ENCODE measurements at places on chromosomes 5 and 9.

- no peak for DNase-seq
These were observed 125.9 kb upstream of the SARDH start for GRCh38 chr9:133864011-133864410.

GRCh38 chr5:52898961-52899680 lies 90.0 kb upstream of the ITGA2 start:
- DNase-seq, result no peak

GRCh38 chr9:136678624-136679023 lies 8.6 kb downstream of the AGPAT2 start:
- no peak for DNase-seq

DNA sequence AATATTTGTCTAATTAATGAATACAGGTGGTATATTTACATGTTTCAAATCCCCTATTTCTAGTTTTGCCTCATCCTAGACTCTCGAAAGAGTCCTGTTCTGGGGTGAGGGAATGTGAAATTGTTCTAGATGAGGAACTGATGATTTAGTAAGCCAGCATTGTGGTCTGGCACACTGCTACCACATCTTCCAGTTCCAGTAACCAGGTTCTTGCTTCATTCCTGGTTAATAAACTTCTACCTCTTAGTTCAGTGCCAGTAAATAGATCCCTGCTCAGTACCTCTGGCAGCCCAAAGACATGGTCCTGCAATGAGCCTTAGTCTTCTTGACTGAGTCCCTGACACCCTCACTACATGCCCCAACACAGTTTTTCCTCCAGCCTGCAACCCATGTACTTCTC lies 207.7 kb downstream of the SREK1 start:
- DNase-seq, result no peak

DNA sequence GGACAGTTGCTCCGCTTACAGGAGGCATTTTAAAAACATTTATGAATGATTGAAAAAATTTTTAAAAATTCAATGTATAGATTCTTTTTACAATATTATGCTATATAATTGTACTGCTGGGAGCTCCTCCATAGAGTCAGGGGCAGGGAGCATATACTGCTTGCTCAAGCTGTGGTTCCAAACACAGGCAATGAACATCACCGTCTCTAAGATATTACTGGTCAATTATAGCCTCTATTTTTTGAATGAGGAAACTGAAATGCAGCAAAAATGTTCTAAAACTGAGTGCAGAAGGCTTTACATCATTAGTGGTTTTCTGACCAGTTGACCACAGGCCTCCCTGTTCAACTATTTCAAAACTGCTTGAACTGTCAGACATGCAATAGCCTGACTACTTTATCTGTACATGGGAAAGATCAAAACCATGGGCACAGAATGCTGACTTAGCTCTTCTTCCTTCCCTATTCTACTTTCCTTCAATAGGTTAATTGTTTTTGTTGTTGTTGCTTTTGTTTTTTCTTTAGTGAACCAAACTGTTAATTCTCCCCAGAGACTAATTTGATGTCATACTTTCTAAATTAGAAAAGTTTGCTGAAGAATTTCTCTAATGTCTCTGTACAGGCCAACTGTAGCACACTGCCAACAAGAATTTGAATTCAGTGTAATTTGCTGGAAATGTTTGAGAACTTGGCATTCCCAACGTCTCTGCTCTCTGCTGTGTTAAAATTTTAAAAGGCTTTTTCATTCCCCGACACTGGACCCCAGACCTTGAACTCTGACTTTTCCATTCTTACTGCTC lies 107.6 kb upstream of the MPDZ start:
- DNase-seq, result no peak

- no peak for DNase-seq
These were observed 22.7 kb downstream of the KLF4 start for GRCh38 chr9:107466826-107467225.

DNA sequence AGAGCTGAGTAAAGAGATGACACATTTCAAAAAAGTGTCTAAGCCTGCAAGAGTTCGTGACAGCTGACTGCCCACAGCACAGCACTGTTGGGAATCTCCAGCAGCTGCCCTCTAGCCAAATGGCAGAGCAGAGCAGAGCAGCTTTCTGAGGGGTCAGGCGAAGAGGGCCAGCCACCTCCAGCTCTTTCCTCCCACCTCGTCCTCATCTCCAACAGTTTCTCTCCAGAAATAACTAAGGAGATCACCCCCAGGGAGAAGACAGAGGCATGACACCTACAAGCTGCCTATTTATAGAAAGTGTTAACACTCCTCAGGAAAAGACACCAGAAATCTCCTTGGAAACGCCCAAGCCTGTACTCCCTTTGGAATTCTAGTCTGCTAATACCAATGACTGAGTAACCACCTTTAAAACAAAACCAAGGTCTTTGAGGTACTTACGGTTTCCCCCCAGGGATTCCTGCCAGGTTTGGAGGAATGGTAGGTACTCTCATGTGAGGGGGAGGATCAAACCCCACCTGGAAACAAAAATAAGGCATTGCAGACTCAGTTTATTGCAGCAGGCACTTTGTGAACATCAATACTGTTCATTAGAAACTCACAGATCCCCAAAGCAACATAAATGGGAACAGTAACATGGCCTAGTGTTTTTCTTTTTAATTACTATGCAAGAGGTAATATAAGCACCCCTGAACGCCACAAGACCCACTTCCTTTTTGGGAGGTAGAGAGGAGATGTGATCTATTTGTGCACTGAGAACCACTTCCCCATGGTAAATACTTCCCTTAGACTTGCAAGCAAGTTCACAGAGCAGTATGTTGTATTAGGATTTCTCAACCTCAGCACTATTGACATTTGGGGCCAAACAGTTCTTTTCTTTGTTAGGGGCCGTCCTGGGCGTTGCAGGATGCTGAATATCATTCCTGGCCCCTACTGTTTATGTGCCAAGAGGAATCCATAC lies 79.3 kb downstream of the TLE1 start:
- DNase-seq, result no peak

DNA sequence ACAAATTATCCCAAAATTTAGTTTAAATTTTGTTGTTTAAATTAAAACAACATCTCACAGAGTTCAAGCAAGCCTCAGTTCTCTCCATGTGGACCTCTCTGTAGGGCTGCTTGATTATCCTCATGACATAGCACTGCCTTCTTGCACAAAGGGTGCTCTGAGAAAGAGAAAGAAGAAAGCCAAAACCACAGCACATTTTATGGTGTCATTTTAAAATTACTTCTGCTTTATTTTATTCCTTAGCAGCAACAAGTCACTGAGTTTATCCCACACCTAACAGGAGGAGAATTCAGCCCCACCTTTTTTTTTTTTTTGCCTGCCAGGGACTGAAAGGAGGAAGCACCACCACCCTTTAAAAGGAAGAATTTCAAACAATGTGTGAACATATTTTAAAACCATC lies 12.8 kb upstream of the KCNV2 start:
- DNase-seq, result no peak

DNA sequence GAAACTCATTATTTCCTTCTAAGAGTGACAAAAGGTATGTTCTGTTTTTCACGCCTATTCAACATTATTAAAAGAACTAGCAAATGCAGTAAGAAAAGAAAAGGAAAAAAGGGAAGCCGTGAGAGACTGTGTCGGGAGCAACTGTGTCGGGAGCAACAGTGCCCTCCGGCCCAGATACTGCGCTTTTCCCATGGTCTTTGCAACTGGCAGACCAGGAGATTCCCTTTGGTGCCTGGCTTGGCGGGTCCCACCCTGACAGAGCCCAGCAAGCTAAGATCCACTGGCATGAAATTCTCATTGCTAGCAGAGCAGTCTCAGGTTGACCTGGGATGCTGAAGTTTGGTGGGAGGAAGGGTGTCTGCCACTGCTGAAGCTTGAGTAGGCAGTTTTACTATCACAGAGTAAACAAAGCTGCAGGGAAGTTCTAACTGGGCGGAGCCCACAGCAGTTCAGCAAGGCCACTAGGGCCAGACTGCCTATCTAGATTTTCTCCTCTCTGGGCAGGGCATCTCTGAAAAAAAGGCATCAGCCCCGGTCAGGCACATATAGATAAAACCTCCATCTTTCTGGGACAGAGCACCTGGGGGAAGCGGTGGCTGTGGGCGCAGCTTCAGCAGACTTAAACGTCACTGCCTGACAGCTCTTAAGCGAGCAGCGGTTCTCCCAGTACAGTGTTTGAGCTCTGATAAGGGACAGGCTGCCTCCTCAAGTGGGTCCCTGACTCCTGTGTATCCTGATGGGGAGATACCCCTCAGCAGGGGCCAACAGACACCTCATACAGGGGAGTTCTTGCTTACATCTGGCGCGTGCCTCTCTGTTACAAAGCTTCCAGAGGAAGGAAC lies 1237.4 kb upstream of the CDH18 start:
- DNase-seq, result no peak

DNA sequence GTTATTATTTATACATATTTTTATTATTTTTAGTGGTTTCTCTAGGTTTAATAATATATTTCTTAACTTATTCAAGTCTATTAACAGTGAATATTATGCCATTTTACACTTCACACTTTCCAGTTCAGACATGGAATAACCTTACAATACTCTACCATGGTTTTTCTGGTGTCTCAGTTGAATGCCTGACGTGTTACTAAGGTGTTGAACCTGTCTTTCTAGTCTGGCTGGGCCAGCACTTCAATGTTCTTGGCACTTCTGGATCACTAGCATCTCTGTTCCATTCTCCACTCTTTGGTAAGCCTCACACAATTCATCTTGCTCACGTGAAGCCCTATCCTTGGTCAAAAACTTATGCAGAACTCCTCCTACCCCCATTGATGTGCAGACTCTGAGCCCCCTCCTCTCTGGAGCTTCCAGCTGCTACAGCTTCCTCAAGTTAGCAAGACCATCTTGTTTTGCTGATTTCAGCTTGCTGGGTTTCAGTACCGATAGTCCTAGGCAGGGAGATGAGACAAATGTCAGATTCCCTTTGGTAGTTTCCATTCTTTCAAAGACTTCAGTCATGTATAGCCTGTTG lies 243.1 kb downstream of the FBXO4 start:
- DNase-seq, result no peak

- DNase-seq, result no peak
These were observed 9.4 kb downstream of the SLC38A9 start for GRCh38 chr5:55702598-55703345.

- DNase-seq, result no peak
These were observed 120.0 kb upstream of the CACNA1B start for GRCh38 chr9:137757613-137758029.

GRCh38 chr9:33044677-33045282 lies 19.7 kb downstream of the DNAJA1 start:
- DNase-seq, result no peak

- no peak for DNase-seq
These were observed 185.4 kb downstream of the CRB2 start for GRCh38 chr9:123541411-123541810.

DNA sequence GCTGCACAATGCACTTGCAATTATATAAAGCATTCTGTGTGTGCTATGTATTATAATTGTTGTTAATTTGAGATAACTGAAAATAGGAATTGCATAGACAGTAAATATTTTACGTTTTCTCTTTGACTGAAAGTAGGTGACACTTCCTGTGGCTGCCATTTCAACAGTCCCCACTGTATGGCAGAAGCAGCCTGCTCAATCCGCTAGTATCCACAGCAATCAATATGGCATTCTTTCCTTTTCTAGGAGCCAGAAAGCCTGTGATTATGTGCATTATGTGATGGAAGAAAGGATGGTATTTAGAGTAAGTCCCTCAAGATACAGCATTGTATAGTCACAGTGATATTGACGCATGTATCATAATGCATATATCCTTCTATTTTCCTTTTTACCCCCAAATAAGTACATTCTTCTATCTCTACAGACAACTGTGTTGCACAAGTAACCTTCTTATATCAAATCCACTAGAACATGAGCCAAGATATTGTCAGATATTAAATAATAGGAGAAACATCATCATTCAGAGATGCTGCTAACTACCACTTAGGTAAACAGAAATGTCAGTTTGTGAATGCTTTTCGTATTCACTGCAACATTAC lies 59.7 kb downstream of the CARTPT start:
- DNase-seq, result no peak

- DNase-seq, result no peak
These were observed 196.2 kb downstream of the HSPA4 start for GRCh38 chr5:133247881-133248624.

DNA sequence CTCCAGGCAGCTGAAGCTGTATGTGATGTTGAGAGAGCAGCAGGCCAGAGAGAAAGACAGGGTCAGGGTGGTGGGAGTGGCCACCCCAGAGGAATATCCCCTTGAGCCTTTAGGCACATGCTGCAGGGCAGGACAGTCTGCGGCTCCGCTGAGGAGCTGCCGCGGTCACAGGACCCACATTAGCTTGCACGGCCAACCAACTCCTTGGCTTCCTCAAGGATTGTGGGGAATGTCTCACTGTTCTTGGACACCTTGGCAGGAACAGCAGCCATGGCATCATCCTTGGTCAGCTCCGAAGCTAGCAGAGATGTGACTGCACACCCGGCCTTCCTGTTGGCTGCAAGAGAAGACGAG lies 27.8 kb downstream of the PCDHGC5 start:
- no peak for DNase-seq

- DNase-seq, result peak; percentile 75
These were observed 106.7 kb downstream of the MCTP1 start for GRCh38 chr5:95178046-95178651.

- DNase-seq, result no peak
These were observed 80.7 kb downstream of the AP3B1 start for GRCh38 chr5:78213799-78214198.

DNA sequence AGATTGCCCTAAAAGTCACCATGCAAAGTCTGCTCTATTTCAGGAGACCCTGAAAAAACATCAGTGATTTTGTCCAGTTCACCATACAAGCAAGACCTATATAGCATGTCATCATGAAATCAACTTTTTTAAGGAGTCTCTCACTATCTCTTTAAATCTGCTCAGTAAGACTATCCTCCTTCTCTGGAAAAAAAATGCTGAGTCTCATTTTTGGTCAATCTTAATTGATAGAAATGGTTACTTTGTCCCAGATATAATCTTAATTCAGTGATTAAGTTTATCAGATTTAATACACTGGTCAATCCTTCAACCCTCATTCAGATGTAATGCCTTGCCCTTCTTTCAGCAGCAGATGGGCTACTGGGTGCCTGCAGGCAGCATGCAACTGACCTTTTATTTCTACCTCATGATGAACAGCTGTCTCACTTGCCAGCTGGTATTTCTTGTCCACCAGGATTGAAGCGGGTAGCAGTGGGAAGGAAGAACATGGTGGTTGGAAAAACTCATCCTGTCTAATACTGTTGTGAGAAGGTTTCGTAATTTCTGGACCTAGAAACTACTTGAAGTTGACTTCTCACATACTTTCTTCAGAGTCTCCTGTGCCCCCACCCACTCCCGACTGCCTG lies 375.3 kb downstream of the DNAH5 start:
- DNase-seq, result no peak

GRCh38 chr5:174937201-174938123 lies 213.1 kb downstream of the MSX2 start:
- no peak for DNase-seq

- no peak for DNase-seq
These were observed 125.9 kb upstream of the ANKRD55 start for GRCh38 chr5:56358703-56359681.

DNA sequence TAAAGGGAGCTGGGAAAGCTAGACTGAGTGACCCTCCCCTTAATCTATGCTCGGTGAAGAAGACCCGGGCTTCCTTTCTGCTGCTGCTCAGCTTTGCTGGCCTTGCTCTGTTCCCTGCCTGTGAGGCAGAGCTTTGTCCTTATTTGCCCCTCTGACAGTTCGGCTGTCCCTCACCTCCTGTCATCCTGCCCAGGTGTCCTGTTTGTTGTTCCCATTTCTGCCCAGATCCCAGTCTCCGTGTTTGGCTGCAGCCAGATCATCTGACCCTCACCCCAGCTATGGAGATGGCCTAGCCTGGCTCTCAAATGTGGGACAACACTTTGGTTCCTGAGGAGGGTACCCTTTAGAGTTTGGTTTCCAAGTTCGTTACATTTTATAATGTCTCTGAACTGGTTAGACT lies 20.2 kb downstream of the OTULIN start:
- DNase-seq, result no peak
